ENCODE measurements at places on chromosomes 7 and 10.

DNA sequence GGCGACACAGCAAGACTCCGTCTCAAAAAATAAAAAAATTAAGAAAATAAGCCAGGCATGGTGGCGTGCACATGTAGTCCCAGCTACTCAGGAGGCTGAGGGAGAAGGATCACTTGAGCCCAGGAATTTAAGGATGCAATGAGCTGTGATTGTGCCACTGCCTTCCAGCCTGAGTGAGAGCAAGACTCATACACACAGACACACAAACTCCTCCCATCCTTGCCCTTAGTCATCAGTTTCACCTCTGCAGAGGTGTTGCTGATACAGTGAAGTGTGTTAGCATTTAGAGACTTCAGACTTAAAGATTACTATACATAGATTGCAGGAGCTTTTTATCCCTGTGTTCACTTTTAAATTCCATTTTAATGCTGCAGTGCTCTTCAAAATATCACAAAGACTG lies 5.5 kb upstream of the H2AZ2 start:
- DNase-seq = no peak

DNA sequence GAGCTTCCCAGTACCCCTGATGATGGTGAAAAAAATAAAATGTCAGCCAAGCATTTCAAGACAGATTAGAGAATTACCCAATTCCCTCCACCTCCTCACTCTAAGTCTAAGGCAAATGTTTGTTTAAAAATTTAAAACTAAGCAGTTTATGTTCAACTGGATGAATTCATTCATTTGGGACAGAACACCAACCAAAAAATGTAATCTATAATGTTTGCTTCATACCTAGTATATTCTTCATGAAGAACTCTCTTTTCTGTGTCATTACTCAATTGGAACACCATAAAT lies 325.7 kb upstream of the BMPER start:
- DNase-seq = no peak

DNA sequence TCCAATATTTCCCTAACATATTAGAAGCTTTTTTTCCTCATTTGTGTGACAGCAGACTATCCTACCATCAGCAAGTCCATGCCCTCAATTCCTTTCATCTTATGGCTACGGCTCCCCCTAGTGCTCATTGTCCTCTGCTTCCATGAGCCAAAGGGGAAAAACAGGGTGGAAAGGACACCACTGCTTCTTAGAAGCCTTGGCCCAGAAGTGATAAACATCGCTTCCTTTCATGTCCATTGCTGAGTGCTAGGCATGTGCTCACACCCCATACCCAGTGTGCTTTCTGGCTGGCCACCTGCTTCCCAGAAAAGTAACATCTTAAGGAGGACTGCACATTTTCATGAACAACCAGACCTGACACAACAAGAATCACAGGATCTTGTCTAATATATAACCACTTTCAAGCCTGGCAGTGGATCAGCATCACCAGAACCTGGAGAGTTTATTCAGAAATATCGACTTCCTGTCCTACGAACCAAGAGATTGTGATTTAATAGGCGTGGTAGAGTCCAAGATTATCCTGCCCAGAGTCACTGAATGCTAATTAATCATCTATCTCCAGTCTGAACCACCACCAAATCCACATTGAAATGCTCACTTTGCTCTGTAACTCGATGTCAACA lies 650.5 kb upstream of the SORCS1 start:
- DNase-seq = no peak

DNA sequence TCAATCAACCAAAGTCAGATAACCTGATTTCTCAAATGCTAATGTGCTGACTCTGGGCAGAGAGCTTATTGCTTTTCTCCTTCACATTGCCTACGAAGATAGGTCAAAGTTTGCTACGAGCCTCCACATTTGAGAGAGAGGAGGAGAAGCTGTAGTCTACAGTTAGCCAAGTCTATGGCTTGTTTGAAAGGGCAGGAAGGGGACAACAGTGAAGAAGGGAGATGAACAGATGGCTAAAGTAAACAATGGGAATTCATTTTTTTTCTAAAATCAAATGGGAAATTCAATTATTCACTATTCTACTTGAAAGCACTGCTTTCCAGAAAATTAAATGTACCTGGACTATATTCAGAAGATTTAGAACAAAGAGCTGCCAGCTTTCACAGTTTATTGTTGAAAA lies 126.7 kb upstream of the C1QL3 start:
- no peak for DNase-seq

GRCh38 chr10:89153971-89154370 lies 53.1 kb downstream of the CH25H start:
- DNase-seq = no peak

DNA sequence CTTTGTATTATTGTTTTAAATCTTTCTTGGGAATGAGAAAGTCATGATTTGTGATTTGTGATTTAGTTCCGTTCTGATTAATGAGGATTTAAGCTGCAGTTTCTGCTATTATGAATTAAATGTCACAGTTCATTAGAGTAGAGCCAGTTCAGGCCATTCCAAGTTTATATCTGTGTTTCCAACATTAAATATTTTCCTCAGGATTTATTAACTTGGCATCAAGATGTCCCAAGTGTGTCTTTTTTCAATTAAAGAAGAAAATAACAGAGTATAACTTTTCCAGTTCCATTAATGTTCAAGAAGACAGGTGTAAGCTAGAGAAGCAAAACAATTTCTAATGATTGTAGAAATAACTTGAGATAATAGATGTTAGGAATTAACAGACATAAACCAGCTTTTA lies 1183.2 kb upstream of the CELF2 start:
- DNase-seq = no peak

GRCh38 chr7:83439026-83439425 lies 209.9 kb downstream of the SEMA3E start:
- DNase-seq = no peak

GRCh38 chr10:132330486-132330833 lies 1.5 kb upstream of the LRRC27 start:
- no peak for DNase-seq

GRCh38 chr7:83036721-83037380 lies 125.8 kb downstream of the PCLO start:
- no peak for DNase-seq

DNA sequence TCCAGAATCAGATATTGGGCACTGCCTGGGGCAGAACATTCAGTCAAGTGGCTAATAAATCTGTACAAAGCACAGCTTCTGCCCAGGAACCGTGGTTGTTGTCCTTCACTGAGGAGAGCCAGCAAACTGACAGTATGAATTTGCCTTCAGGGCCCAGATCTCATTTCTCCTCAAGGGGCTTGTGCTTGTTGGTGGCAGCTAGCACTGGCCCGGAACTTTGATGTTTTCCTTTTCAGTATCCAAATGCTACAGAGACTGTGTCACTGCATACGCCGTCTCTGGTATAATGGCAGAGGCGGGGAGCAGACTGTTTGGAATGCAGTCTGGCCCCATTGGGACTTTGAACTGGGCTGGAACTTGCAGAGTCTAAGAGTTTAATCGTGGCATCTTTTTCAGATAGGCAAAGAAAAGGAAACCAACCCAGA lies 30.4 kb upstream of the ADD3 start:
- DNase-seq = no peak

- DNase-seq = no peak
These were observed 455.9 kb downstream of the TYW1 start for GRCh38 chr7:67452516-67453026.

GRCh38 chr10:99527526-99528493 lies 4.9 kb upstream of the NKX2-3 start:
- DNase-seq = no peak

DNA sequence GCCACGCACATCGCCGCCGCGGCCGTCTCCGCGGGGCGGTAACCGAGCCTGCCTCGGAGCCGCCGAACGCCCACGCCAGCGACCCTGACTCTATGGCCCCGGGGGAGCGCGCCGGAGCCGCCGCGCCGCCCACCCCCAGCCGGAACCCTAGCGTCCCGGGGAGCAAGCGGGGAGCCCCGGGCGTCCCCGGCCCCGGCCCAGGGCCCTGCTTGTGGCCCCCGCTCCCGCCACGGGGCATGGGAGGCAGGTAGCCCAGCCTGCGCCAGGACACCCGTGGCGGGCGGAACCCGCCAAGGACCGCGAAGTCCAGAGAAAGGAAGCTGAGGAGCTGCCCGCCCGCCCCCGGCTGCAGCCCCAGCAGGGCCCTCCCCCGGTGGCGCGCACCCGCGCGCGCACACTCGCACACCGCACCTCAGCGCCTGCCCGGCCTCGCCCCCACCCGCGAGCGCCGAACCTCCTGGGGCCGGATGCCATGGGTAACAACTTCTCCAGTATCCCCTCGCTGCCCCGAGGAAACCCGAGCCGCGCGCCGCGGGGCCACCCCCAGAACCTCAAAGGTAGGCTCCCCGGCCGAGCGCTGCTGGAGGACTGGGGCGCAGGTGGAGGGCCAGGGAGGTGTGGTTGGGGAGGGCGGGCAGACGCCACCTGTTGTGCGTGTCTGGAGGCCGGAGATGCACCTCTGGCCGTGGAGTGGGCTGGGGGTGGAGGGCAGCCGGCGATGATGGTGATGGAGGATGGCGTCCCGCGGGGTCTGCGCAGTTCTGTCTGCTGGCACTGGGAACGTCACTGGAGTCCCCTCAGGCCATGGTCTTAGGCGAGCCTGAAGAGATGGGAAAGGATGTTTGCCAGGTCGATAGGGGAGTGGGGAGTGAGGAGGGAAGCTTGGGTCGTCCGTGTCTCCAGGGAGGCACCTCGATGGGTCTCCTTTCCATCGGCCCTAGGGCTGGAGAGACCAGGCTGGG lies 692 bp downstream of the NEURL1 start:
- no peak for DNase-seq

DNA sequence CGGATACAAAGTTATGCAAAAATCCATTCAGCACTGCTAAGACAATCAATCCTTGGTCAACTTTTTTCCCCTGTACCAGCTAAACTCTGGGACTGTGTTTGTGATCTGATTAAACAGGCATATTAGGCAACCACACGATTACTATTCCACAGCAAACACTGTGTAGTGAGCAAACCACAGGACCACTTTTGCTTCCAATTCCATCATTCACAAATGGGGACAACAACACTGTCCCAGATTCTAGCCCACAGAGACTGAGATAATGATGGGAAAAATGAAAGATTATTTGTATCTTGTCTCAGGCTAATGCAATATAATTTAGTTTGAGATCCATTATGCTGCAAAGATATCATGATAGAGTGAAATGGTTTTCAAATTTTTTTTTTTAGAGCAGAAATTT lies 163.7 kb upstream of the AOAH start:
- no peak for DNase-seq

GRCh38 chr7:132458729-132459128 lies 117.5 kb downstream of the PLXNA4 start:
- DNase-seq = no peak

DNA sequence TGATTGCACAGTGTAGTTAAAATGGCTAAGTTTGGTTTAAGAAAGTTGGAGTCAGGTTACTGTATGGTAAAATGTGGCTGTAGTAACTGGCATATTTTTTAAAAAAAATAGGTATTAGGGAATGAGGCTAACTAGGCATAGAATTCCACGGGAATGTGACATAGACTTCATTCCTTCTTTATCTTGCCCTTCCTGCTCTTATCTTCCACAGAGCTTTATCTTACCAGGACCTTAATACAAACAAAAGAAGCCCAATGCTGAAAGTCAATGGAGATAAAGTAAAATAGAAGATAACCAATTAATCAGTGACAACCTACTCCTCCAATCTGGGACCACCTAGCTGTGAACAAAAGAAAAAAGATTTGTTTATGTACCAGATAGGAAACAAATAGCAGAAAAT lies 58.1 kb downstream of the TET1 start:
- no peak for DNase-seq

DNA sequence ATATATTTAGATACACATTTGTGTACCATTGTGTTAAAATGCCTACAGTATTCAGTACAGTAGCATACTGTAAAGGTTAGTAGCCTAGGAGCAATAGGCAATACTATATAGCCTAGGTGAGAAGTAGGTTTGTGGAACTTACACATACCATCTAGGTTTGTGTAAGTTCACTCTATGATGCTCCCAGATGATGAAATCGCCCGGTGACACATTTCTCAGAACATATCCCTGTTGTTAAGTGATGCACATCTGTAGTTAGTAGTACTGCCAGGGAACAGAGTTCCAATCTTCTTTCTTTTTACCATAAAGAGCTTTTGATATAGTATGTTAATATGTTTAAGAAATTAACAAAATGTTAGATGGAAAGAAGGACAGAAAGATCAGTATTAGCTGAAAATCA lies 138.2 kb downstream of the SNX13 start:
- no peak for DNase-seq

DNA sequence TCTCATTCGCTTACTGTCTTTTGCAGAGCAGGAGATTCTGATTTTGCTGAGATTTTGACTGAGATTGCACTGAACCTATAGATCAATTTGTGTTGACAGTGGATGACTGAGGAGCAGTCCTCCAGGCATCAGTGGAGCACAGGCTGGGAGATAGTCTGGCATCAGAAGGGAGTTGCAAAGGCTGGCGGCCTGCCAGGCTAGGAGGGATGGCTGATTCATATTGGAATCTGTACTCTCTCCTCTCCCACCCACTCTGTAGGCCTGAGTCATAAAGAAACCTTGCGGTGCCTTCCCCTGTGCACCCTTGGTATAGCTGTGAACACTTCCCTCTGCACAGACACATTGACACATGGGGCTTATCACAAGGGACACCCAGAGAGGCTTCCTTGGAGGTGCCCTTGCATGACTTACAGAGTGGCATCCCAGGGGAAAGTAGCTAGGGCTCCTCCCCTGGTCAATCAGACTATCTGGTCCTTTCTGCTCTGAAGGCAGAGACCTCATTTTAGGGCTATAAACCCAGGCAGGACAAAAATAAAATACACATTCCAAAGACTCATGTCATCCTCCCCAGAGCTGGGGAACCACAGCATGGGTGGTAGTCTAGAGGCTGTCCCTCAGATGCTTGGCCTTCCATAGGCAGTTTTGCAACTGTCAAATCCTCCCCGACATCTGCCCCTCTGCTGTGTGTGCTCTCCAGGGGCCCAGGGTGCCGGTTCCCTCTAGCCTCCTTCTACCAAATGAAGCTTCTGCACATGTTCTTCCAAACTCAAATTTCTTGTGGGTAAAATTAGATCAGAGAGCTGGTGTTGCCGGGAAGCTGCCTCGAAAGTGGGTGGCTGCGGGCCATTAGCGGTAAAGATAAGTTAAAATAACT lies 37.4 kb upstream of the EEPD1 start:
- DNase-seq = peak; percentile 90

Measured in stimulated activated effector memory CD8-positive, alpha-beta T cell treated with anti-CD3 and anti-CD28 coated beads, Interleukin-12 subunit alpha, Interleukin-12 subunit beta, amount 100 ng/mL, for 72 hours (primary cell).